HL-60 (cell line): ENCODE measurements at places on chromosomes 2 and 18.

DNA sequence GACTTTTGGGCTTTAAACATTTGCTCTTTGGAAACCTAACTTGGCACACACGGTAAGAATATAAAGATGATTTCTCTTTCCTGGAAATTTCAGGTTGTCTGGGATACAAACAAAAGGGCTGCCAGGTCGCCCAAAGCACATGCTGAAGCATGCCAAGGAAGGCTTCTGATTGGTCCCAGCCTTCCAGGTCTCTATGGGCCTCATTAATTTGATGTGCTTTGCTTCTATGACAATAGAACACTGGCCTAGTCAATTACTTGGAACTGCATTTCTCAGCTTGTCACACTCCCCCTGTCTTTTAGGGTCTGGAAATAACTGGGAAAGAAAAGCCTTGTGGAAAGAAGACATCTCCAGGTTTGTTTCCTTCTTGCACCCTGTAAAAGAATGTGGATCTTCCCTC is 228.9 kb downstream of the ADCYAP1 start:
- no peak for DNase-seq

DNA sequence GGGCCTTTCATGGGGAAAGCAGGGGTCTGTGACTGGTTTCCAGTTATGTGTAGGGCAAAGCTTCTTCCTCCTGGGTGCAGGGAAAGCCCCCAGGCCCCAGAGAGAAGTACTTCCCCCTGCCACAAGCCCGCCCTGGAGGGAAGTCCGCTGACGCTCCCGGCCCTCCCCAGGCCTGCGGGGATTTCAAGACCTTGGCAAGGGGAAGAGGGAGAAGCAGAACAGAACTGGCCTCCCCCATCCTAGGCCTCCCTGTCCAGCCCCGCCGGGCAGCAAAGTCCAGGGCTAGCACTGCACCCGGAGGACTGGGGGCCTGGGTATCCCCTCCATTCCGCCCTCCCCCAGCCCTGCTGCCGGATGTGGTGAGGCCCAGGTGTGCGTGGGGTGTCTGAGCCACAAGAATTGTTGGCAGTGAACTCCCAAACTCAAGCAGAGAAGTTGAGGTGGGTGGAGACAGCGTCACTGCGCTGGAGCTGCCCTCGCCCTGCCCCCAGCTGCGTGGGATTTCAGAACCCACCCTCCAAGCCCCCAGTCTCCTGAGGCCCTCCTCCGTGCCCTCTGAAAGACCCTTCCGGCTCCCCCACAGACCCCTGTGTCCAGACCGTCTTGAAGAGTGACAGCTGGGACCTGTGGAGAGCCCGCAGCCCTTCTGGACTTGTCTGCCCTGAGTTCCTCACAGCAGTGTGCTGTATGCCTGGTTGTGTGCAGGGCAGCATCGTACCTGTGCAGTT is 1.1 kb upstream of the DUSP2 start:
- peak; percentile 70 for DNase-seq

DNA sequence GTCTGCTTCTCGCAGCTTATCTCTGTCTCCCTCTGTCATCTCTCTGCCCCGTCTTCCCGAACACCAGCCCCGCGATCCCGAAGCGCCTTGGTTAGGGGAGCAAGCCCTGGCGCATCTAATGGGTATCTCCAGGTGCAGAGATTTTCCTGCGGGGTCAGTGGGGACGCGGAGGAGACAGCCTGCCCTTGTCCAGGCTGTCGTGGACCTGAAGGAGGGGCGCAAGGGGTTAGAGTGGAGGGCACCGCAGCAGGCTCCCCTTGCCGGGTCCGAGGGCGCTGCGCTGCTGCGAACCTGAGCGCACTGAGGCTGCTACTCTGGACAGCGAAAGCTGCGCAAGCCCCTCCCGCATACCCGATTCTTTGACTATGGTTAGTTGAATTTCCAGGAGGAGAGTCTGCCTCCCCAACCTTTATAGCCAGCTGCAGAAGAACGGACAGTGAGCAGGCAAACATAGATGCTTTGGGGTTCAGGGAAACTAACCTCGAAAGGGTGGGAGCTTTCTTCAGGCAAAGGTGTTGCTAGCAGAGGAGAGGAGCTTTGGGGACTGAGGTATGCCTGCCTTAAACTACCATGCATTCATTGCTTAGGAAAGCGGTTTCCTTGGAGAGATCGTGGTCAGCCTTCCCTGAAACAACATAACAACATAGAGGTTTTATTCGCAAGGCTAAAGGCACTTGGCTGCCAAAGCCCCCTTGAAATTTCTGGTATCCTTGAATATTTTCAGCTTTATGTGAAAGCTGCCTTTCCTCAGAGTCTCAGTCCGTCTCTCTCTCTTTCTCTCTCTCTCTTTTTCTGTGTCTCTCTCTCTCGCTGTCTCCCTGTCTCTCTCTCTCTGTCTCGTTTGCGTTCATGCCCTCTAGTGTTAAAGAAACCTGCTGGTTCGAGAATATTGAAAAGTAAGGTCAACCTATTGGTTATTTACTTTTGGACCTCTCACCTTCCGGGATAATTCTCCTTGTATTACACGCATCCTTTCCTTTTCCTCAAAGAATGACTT is 1.6 kb downstream of the GALNT13 start:
- DNase-seq: no peak

DNA sequence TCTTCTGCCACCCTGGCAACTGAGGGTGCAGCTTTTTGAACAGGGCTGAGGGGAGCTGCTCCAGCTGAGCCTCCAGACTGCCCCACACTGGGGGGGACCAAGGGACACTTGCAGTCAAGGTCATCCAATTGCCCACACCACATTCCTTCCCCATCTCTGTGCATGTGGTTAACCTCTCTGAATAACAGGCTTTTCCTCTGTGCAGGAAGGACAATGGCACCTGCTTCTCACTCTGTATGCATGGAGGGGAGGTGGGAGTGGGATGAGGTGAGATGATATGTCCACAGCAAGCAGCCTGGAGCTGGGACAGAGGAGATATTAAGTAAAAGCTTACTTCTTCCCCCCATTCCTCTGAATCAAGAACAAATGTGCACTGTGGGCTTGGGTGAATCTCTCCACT is 39.1 kb upstream of the TEX51 start:
- DNase-seq: no peak

DNA sequence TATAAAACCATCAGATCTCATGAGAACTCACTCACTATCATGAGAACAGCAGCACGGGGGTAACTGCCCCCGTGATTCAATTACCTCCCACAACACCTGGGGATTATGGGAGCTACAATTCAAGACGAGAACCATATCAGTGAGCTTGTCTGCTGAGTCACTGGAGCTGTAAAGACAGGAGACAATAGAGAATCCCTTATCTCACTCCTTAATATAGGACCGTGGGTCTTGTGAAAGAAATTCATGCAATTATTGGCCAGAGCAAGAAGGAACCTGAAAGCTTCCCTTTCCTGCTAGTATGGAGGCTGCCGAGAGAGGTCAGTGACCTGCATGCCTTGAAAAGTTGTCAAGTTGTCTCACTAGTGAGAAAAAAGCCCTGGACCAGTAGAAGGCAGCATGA is 9.5 kb upstream of the TNFAIP6 start:
- DNase-seq: peak; percentile 62

- DNase-seq: peak; percentile 23
Observed at GRCh38 chr18:78639006-78639950, 340.3 kb upstream of the SALL3 start.

DNA sequence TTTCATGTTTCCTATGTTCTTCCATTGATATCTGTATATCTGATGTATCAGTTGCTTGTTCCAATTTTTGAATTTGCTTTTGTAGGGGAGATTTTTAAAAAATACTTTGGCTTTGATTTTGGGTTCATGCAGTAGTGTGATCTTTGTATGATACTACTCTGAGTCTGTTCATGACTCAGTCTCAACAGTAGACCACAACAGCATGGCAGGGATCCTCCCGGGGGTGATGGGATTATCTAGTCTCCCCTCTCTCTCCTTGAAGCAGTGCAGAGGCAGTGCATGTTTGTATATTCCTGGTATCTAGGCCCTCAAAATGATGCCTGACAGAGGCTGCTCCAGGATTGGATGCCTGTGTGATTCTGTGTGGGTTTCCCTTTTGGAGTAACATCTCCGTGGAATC is 55.3 kb downstream of the G6PC2 start:
- DNase-seq: no peak

- DNase-seq: no peak
Observed at GRCh38 chr2:46018773-46019591, 278.2 kb upstream of the EPAS1 start.

- DNase-seq: no peak
Observed at GRCh38 chr18:76995896-76996295, 136.7 kb downstream of the MBP start.

DNA sequence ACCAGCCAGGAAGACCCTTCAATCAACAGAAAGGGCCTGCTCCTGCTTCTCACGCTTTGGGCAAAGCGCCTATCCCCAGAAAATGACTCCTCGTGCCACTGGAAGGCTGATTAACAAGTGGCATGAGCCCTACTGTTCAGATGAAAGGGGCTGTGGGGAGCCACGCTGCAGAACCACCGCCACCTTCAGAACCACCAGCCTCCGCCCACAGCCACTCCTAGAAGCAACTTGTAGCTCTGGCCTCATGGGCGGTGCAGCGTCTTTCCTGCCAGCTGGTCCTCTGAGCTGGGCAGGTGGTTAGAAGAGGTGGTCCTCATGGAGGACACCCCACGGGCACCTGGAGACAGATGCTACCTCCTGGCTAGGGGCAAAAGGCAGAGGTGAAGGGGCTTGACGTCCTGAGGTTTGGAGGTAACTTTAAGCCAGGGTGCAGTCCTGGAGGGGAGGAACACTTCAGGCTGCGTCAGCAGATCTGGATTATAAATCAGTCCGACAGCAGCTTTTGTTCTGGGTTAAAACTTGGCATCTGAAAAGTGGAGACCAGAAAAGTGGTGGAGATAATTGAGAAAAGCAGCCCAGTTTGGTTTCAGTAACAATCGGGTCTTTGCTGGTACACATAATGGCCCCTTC is 861 bp upstream of the SEMA4C start:
- DNase-seq: no peak

- no peak for DNase-seq
Observed at GRCh38 chr2:150832686-150833085, 345.2 kb upstream of the RND3 start.

DNA sequence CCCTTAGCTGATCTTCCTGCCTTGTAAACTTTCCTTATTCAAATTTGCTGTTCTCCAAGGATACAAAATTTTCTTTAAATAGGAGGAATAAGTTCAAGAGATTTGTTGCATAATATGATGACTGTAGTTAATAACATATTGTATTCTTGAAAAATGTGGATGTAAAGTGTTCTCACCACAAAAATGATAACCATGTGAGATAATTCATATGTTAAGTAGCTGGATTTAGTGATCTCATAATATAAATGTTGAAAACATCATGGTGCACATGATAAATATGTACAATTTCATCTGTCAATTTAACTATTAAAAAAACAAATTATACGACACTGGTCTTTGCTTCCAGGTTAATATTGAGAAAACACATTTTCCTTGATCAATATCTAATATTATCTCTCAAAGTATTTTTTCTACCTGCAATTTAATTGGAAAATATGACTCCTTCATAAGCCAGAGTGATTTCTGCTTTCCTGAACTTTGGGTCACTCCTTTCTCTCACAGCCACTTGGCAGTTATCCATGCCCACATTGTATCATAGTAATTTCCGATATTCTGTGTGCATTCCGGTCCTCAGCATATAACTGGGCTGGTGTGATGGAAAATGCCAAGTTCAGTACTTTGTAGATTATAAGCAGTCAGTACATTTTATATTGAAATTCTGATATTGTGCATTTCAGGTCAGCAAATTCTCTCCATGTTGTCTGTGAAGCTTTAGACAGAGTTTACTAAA is 152.6 kb downstream of the GULP1 start:
- DNase-seq: no peak

DNA sequence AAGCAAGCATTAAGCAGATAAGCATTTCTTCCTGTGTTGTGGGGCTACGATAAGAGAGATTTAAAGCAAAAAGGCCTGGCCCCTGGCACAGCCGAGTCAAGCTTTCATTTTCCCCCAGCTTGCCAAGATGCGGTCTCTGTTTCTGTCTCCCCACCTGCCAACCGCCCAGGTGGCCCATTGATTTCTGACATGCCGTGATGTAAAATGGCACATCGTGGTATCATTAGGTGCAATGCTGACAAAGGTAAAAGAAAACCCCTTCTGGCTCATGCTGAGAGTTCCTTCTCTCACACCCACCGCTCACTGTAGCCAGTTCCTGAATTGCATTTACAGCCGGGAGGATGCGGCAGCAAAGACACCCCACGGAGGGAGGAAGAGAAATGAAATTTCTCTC is 62.8 kb downstream of the BOD1L2 start:
- DNase-seq: no peak

GRCh38 chr2:120831086-120831485 is 95.4 kb downstream of the GLI2 start:
- DNase-seq: no peak

DNA sequence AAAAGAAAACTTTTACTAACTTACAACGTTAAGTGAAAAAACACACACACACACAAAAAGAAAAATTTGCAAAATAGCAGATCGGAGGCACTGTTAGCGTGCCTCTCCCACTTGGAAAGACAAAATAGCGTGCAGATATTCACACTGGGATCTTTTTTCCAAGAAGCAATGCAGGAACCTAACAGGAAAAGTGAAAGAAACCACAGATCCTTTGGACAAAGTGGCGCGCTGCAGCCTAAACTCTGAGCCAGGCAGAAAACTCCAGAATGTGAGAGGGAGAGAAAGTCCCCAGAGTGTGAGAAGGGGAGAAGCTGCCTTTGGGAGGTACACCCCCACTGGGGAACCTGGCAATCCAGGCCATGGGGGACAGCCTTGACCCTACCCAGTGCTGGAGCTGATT is 70.7 kb upstream of the SERPINE2 start:
- no peak for DNase-seq

GRCh38 chr2:236904389-236905263 is 181.1 kb upstream of the COPS8 start:
- no peak for DNase-seq

DNA sequence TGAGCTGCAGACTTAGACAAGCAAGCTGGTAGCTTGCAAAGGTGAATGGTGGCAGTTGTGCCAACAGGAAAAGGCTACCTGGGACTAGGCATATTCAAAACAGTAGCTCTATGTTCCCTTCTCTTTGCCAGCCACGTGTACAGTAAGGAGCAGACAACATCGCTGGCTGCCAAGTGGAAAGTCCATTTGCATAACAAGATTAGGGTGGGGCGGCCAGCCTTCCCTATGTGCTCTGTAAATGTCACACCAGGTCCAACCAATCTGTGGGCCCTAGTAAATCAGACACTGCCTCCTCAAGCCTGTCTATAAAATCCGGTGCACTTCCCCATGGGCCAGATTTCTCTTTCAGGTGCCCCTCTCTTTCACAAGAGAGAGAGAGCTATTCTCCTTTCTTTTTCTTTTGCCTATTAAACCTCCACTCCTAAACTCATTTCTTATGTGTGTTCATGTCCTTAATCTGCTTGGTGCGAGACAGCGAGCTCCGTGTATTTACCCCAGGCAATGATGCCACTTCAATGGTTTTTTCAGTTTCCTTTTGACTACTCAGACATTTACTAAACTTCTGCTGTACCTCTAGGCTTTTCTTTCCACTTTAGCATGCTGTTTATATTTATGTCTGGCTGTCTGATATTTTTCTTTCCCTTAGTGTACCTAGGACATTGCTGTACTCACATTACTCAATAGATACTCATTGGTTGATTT is 297.4 kb upstream of the GCFC2 start:
- DNase-seq: no peak

GRCh38 chr2:137380610-137381009 is 583.7 kb upstream of the HNMT start:
- no peak for DNase-seq

GRCh38 chr2:111048856-111049768 is 71.6 kb upstream of the BCL2L11 start:
- no peak for DNase-seq

GRCh38 chr18:46419391-46420141 is 237.5 kb downstream of the LOXHD1 start:
- DNase-seq: no peak
